ENCODE measurements at places on chromosomes 6 and 20.

GRCh38 chr6:139402876-139403386, 28.5 kb upstream of the CITED2 start:
- peak; percentile 99 for DNase-seq

DNA sequence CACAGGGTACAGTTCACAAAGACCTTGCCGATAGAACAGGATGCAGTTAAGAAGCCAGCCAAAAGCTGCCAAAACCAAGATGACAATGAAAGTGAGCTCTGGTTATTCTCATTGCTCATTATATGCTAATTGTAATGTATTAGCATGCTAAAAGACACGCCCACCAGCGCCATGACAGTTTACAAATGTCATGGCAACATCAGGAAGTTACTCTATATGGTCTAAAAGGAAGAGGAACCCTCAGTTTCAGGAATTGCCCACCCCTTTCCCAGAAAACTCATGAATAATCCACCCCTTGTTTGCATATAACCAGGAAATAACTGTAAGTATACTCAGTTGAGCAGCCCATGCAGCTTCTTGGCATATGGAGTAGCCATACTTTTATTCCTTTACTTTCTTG, 748.7 kb downstream of the QKI start:
- DNase-seq, result no peak

GRCh38 chr20:32336918-32337347, 21.2 kb upstream of the ASXL1 start:
- DNase-seq, result peak; percentile 49

- DNase-seq, result no peak
Measured at GRCh38 chr20:48891235-48892048, 30.1 kb upstream of the ARFGEF2 start.

DNA sequence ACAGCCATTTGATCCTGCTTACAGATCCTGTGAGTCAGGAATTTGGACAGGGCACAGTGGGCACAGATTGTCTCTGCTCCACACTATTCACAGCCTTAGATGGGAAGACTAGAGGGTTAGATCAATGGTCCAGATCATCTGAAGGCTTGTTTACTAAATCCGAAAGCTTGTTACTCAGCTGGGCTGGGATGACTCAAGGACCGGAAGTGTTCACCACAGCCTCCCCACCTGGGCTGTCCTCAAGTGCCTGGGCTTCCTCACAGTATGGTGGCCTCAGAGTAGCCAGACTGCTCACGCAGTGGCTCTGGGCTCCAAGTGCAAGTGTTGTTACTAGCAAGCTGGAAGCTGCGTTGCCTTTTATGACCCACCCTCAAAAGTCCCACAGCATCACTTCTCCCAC, 75.4 kb upstream of the INSM1 start:
- DNase-seq, result no peak

DNA sequence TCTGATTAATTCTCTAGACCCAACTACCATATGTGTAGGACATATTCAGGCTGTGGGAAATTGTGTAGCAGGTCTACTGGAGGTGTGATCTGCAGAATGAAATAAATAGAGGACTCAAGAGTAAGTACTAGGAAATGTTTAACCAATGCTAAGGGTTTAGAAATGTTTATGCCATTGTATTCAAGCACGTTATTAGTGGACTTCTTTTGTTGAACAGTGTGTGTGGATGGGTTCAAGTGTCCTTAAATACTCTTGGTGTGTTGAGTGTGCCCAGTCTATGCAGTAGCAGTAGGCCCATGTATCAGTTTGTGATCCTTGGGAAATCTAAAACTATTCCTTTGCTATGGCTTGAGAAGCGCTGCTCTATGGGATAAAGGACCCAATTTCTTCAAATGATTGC, 112.1 kb downstream of the FARS2 start:
- DNase-seq, result peak; percentile 11

GRCh38 chr20:48090784-48091183, 305.5 kb upstream of the SULF2 start:
- DNase-seq, result no peak

DNA sequence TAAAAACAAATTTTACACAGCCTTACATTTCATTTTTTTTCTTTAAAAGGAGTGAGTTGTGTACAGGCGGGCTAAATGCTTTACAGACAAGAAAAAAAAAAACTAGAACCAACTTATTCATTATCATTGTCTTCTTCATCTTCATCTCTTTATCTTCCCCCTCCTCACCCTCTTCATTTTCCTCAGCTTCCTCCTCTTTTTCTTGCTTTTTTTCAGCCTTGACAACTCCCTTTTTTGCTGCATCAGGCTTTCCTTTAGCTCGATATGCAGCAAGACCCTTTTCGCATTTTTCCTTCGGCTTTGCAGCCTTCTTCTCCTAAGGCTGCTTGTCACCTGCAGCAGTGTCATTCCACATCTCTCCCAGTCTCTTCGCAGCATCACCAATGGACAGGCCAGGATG, 86.9 kb upstream of the GCM1 start:
- DNase-seq, result no peak

DNA sequence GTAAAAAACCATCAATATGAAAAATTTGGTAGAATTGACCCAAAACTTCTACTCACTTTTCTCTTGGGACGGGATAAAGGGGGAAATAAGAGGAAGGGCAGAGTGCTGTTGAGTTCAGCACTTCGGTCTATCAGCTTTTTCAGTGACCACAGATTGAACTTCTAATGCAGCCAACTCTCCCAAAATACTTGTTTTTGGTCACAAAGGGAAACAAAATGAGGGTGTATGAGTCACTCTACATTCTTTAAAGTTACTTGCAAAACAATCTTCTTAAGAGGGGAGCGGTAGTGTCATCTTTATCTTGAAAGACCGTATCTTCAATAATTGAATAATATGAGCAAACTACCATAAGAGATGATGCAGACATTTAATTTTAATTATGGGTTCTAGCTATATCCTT, 661.3 kb downstream of the CD109 start:
- DNase-seq, result no peak

GRCh38 chr20:31842471-31843157, 2.8 kb downstream of the FOXS1 start:
- DNase-seq, result peak; percentile 53

DNA sequence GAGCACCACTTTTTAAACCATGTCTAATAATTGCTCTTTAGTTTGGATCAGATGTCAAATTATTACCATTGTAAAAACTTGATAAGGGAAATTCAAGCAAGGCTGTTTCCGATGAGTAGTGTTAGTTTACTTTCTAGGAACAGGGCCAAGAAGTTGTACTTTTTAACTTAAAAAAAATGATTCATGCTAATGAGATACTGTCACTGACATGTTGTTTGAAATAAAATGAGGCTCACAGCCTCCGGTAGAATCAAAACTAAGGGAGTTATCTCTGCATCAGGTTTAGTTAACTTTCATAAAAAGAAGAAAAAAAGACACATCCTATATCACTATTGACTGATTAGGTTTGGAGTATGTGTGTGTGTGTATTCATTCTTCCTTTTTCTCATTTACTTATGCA, 55.2 kb upstream of the SUPT3H start:
- DNase-seq, result peak; percentile 63

- no peak for DNase-seq
Measured at GRCh38 chr6:138818496-138819194, 22.8 kb downstream of the ECT2L start.

DNA sequence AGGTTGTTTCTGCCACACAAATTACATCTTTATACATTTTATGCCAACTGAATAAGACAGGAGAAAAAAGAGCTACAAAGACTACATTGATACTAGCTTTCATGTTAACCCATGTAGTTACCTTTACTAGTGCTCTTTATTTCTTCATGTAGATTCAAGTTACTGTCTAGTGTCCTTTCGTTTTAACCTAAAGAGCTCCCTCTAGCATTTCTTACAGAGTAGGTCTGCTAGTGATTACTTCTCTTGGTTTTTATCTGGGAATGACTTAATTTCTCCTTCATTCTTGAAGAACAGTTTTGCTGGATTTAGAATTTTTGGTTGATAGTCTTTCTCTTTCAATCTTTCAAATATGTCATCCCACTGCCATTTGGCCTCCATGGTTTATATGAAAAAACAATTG, 21.2 kb upstream of the NOP56 start:
- DNase-seq, result peak; percentile 12

DNA sequence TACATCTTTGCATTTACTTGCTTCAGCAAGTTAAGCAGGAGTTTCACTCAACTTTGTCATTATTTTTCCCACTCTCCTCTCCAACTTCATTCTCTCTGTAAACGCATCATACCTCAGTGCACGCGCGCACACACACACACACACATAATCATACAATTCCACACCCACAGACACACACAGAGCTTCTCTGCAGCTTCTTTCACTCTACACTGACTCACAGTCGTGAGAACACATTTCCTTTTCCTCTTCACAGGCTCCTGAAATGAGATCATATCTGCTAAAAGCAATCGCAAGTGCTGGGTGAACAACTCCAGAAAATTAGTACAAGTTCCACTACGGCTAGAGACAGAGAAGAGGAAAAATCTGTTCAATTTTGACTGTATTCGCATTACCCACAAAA, 215.4 kb downstream of the PTPRT start:
- no peak for DNase-seq

GRCh38 chr20:45934046-45934585, 367 bp upstream of the PCIF1 start:
- DNase-seq, result no peak

- DNase-seq, result no peak
Measured at GRCh38 chr6:95578106-95578410, 723 bp downstream of the MANEA start.

- peak; percentile 75 for DNase-seq
Measured at GRCh38 chr6:104789770-104790190, 69.9 kb downstream of the HACE1 start.

DNA sequence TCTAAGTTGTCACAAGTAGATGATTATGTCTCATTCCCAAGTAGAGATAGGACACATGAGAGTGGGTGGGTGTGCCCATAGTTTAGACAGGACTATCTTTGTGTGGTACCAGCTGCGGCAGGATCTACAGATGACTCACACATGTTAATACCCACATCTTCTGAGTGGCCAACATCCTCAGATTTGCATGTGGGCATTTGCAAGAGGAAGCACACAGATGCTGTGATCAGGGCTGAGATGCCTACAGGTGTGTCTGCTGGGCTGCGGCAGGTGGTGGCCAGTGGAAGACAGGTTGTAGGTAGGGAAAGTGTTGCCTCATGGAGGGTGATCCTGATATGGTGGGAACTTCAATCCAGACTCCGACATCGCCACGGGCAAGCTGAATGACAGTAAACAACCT, 50.8 kb downstream of the UTRN start:
- DNase-seq, result no peak

GRCh38 chr20:47768016-47768824, 17.1 kb downstream of the SULF2 start:
- DNase-seq, result no peak

DNA sequence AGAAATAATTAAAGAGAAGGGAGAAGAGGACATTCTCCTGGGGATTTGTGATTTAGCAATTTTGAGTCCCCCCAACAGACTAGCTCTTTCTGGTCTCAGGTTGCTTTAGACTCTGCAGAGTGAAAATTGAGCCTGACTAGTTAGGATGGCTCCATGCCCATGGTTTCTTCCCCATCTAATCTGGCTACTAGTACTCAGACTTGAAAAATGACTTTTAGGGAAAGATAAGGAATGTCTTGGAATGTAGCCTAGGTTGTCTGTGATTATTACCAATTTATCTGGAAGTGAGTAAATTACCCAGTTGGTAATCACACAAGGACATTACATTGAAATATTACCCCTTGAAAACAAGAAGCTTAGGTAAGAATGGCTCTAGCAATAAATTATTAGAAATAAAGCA, 4.2 kb downstream of the BEND6 start:
- no peak for DNase-seq

DNA sequence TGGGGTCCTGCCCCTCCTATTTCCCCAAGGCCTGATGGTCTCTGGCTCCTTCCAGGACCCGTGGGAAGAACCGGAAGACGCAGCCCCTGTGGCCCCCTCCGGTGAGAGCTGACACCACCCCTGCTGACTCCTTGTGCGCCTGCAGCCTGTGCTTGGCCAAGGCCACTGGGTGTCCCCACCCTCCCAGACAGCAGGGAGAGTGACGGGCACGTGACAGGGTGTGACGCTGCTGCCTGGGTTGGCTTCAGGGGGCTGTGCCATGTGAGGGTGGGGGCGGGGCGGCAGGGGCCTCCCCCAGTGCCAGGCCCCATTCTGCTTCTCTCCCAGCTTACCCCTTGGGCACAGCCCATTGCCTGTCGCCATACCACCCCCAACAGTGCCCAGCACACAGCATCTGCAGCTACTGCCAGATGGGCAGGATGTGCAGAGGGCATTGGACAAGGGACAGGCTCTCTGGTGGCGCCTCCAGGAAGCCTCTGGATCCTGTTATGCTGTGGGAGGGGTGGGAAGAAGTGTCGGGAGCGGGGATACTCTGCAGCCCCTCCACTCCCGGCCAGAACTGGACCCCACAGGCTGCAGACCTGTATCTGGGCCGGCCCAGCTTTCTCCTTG, 2.9 kb downstream of the BIRC7 start:
- no peak for DNase-seq

GRCh38 chr20:37123441-37123840, 27.6 kb upstream of the RBL1 start:
- no peak for DNase-seq

DNA sequence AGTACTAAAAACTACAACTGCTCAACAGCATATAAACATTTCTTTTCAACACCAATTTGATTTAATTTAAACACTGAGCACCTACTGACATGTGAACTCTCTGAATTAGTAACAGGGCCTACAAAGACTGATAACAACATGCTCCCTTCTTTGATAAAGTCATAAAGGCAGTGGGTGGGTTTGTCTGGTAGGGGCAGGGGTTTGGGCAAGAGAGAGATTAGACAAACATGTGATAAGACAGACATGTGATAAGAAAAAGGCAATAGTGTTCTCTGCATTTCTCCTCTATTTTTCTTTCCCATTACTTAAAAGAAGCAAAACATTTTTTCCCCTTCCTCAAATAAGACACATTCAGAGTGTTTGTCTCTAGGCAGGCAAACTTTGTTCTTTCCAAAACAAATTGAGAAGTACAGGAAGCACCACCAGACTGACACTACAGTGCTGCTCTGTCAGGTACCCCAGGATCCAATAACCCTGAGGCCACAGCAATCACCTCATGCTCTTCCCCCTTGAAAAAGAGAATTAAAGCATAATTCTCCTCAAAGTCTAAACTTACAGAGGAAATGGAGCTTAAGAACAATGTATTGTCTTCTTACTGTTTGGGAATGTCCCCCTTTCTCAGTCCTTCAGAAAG, 11.9 kb downstream of the C6orf52 start:
- DNase-seq, result no peak

- DNase-seq, result no peak
Measured at GRCh38 chr6:23841116-23841515, 284.9 kb upstream of the NRSN1 start.

DNA sequence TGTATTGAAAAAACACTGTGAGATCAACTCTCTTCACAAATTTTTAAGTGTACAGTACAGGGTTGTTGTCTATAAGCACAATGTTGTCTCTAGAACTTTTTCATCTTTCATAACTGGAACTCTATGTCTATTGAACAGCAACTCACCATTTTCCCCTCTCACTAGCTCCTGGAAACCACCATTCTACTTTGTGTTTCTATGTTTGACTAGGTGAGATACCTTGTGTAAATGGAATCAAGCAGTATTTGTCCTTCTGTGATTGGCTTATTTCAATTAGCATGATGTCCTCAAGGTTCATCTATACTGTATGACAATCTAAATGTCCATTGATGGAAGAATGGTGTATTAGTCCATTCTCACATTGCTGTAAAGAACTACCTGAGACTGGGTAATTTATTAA, 210.1 kb upstream of the FUT9 start:
- no peak for DNase-seq

GRCh38 chr6:33198853-33199436, 1.5 kb downstream of the RXRB start:
- DNase-seq, result no peak

GRCh38 chr6:55758156-55758937, 117.0 kb downstream of the BMP5 start:
- peak; percentile 98 for DNase-seq

All from renal cortical epithelial cell (primary cell).